ENCODE measurements at places on chromosomes 7 and 10.
A peak's percentile ranks its signal among the peaks of the same experiment; 100 is the strongest.

DNA sequence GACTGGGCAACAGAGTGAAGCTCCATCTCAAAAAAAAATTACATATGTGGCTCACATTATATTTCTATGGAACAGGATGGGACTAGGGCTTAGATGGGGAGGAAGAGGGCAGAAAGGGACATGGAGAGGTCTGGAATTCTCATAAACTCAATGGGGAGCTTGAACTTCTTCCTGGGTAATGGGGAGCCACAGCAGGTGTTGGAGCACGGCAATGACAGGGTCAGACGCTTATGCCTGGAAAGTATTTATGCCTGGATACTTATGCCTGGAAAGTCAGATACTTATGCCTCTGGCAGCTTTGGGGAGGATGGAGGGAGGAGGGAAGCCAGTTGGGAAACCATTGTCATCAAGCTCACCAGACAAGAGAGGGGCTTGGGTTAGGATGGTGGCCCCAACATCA lies 36.8 kb downstream of the TMEM130 start:
- no peak for DNase-seq

DNA sequence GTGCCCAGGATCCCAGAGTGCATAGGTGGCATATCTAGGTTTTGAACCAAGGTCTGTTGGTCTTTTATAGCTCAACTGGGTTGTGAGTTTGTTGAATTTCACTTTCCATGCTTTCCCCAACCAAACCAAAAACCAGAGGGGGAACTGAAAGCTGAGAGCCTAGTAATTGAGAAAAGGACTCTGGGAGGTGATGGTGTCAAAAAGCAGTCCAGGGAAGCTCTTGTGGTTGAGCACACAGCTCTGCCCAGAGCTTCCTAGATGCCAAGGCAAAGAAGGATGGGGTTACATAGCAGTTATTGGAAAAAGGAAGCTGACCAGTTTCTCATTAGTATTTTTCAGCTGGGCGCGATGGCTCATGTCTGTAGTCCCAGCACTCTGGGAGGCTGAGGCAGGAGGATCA lies 9.9 kb downstream of the POR start:
- DNase-seq: no peak

- peak; percentile 49 for DNase-seq
These were observed 73.4 kb upstream of the ZNF722 start for GRCh38 chr7:63925262-63925625.

DNA sequence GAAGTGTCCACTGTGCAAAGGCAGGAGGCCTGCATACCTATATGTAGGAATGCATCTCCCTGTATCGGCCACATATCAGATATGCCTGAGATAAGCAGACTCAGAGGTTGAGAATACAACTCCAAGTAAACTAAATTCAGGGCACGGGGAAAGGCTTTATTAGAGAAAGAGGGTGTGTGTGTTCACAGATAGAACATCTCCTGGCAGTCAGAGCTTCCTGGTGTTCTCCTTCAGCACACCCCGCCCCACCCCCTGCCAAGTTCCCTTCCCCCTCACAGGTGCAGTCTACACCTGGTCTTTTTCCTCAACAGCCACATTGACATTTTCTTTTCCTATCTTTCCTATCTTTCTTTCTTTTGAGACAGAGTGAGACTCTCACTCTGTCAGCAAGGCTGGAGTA lies 17.1 kb downstream of the GBX1 start:
- DNase-seq: no peak

GRCh38 chr10:132263866-132264265 lies 43.9 kb downstream of the STK32C start:
- DNase-seq: no peak

DNA sequence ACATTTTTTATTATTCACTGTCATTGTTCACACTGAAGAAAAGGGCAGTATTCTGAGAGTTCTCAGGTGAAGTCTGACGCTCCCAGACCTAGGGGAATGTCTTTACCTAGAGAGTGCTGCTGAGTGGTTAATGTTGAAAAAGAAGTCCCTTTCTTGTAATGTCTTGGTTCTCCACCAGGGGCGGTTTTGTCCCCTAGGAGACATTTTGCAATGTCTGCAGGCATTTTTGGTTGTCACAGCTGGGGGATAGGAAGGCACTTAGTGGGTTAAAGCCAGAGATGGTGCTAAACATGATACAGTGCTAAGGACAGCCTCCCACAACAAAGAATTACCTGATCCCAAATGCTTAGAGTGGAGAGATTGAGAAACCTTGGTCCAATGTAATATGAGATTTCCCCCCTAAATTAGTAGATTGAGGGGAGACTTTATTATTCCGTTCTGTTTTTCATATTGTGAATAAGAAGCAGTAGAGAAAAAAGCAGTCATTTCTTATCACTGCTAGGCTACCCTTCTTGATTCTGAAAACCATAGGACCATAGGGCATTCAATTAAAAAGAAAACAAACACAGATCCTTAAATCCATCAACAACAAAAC lies 13.1 kb downstream of the UMAD1 start:
- DNase-seq: no peak

- no peak for DNase-seq
These were observed 15.4 kb upstream of the ZRANB1 start for GRCh38 chr10:124926548-124926947.

DNA sequence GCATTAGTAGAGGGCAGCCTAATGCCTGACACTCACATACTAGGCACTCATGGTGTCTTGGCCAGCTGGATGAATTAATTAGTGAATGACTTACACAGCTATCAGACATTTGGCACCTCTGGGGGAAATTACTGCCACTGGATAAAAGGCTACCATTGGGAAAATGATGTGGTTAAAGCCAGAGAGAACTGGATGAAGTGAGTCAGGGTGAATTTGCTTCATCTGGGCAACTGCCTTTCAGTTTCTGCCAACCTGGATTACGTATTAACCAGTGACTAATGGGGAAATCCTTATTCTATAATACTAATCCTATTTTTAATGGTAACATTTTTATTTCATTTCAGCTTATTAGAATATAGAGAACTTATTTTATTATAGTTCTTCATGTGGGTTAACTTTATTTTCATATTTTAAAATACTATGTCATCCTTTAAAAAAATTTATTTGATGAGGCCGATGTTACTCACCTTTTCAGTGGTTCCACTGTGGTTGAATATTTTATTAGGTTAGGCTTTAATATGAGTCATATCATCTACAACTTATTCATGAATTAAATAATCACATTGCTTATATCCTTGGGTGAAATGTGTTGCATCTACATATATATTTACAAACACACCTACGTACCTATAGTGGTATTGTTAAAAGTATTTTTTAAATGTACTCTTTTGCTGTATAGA lies 85.6 kb upstream of the CAPZA2 start:
- DNase-seq: no peak

DNA sequence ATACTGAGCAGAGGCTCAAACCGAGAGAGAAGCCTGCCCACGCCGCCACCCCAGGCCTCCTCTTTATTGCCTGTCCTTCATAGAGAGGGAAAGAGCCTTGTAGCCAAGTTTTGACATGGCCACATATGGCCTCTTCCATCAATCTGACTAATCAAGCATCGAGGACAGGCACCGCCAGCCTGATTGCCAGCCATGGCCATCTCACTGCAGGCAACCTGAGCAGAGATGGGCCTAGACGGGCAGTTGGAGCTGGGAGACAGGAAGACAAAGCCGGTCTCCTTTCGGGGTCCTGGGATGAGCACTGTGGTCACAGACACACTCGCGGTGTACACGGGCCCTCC lies 67.2 kb downstream of the EBF3 start:
- DNase-seq: no peak

DNA sequence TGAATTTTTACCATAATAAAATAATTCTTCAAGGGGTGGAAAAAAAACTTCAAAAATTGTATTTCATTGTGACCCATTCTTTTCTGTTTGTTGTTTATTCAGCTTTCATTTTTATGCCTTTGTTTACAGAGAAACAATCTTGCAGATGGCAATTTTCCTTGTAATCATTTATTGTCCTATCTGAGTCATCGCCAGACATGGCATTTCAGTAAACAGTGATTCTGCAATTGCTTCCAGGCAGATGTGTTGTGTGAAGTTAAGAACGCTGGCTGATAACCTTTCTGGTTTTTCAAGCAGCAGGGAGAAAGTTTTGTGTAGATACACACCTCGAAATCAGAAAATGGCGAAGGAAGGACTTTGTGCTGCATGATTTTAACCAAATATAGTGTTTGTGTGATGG lies 80.7 kb upstream of the RPA3 start:
- no peak for DNase-seq

GRCh38 chr7:17434841-17435692 lies 136.6 kb downstream of the AHR start:
- no peak for DNase-seq

DNA sequence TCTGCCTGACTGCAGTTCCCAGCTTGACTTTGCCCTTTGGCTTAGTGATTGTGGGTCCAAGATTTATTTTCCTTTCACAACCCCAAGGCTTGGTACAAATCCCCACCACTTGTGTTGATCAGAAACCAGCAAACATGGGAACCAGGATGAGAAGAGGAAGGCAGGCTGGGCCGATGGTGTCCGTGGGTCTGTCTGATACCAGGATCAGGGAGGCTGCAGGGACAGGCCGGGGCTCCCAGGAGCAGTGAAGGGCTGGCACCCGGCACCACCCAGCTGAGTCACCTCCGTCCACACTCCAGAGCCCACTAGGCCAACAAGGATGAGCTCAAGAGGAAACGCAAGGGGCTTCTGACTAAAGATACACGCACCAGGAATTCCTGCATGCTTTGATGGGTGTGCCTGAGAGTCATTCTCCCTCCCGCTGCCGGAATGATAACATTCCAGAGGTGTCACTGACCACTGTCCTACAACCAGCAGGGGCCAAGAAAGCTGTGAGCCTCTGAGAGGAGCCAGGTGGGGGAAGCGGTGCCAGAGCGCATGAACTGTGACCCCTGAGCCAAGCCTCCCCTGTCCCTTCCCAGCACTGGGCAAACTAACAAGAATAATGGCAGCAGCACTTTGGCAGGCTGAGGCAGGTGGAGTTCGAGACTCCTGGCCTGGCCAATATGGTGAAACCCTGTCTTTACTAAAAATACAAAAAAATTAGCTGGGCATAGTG lies 29.2 kb upstream of the PROSER2 start:
- no peak for DNase-seq

DNA sequence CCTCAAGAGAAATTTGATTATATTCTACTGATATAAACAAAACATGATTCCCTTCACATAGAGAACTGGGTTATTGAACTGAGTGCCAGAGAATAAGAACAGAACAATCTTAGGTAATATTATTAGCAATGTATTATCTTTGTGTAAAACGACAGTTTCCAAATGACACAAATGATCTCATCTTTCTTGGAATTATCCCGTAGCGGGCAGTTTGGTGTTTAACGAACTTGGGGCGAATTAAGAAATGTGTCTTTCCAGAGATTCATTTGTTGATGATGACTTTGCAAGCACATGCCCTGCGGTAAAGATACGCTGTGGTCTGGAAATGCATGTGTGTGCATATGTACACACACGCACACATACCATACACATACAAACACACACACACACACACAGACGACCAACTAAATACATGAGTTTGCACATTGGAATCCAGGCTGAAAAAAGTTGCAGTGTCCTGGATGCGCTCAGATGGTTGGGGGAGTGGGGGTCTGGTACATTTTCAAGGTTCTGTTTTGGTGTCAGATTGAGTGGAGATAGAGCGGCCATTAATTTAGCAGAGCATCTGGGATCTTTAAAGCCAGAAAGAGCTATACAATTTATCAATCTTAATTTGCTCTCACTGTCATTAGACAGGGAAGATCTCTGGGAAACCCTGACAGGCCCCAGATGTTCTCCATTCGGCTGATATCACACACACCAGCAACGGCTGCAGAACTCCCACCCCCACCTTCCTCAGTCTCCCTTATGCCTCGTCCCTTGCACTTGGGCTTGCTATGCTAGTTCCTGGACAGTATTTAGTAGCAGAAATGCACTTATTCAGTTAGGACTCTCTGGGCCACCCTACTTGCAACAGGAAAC lies 112.4 kb upstream of the FAM171A1 start:
- DNase-seq: no peak

- no peak for DNase-seq
These were observed 615.1 kb downstream of the SUGCT start for GRCh38 chr7:40749877-40750276.

- DNase-seq: no peak
These were observed 39.6 kb upstream of the KCND2 start for GRCh38 chr7:120233338-120233737.
